ENCODE measurements at places on chromosomes 6 and 20.

DNA sequence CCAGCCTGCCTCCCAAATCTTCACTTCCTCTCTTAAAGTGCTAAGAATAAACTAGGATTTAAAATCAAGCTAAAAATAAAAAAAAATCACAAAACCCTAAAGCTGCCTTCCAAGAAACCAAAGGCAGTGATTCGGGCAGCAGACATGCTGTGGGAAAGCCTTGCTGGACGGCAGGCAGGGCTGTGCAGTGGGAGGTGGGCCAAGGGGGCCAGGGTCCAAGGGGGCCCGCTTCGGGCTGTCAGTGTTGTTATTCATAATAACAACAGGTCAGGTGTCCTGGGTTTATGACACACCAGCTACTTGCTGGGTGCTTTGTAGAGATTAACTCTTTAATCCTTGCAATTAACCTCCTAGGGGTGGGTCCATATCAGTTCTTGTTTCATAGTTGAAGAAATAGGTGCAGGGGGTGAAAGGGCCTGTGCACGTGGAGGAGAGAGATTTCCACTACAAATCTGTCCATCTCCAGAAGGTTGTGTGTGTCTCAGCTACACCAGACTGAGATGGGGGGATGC lies 40.4 kb downstream of the CD40 start:
- no peak for DNase-seq

DNA sequence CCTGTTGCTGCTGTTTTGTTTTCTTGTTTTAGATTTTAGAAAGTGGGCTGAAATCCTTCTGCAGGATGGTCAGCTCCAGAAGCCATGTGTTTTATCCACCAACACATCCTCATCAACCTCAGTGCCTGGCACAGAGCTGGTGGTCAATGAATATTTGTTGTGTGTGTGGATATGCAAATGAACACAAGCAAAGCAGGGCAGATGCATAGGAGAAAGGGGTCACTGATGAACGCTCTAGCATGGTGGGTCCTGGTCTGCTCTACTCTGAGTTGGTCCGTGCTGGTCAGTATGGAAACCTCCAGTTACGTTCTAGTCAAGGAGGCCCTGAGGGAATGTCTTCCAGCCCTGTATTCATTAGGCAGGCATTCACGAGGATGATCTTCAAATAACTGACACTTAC lies 682.5 kb downstream of the QKI start:
- DNase-seq, result no peak

- no peak for DNase-seq
These were observed 197.7 kb downstream of the BCAS1 start for GRCh38 chr20:53872561-53873229.

- no peak for DNase-seq
These were observed 230.5 kb downstream of the ZMYND8 start for GRCh38 chr20:47125758-47126591.

DNA sequence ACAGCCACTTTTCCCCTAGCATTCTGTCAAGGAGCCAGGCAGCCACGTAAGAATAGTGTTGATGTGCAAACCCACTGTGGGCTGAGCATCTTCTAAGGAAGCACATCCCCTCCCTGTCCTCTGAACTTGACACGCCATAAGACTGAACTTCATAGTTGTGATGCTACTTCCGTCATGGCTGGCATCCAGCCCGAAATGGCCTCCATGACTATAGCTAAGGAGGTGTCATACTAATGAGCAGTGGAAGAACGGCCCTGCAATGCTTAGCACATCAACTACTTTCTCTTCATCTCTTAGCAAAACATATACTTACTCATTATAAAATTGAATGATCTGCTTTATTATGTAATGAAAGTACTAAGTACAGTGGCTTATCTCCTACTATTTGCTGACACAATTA lies 110.2 kb downstream of the GJA10 start:
- DNase-seq, result no peak

DNA sequence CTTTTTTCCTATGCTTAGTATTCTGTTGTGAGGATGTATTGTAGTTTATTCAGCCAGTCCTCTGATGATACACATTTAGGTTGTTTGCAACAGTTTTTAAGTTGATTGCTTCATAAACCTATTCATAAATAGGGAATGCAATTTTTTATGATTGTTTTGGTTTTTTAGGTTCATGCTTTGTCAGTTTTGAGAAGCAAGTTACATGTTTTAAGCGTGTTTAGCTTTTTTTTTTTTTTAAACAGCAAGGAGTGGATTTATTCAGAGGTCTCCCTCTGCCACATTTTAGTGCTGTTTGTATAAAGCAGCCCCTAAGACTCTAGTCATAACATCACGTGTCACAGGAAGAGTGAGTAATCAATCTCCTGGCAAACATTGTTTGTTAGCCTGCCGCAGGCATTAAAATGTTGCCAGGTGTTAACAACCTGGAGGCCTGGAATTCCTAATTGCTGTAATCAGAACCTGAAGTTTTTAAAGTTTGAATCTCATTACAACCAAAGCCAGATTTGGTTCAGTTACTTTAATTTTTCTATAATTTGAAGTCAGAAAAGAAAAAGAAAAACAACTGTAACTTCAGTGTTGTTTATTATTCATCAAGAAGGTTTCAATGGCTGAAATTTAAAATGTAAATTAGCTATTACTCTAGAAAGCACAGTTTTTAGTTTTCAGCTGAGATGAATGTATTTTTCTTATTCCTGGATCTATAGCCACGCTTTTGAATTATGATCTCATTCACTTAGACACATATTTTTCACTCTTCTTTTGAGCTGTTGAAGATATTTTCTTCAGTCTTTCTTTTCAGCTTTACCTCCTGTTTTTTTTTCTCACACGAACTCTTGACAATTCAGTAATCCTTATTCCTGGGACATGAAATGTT lies 59.2 kb downstream of the KCNS1 start:
- peak; percentile 8 for DNase-seq

DNA sequence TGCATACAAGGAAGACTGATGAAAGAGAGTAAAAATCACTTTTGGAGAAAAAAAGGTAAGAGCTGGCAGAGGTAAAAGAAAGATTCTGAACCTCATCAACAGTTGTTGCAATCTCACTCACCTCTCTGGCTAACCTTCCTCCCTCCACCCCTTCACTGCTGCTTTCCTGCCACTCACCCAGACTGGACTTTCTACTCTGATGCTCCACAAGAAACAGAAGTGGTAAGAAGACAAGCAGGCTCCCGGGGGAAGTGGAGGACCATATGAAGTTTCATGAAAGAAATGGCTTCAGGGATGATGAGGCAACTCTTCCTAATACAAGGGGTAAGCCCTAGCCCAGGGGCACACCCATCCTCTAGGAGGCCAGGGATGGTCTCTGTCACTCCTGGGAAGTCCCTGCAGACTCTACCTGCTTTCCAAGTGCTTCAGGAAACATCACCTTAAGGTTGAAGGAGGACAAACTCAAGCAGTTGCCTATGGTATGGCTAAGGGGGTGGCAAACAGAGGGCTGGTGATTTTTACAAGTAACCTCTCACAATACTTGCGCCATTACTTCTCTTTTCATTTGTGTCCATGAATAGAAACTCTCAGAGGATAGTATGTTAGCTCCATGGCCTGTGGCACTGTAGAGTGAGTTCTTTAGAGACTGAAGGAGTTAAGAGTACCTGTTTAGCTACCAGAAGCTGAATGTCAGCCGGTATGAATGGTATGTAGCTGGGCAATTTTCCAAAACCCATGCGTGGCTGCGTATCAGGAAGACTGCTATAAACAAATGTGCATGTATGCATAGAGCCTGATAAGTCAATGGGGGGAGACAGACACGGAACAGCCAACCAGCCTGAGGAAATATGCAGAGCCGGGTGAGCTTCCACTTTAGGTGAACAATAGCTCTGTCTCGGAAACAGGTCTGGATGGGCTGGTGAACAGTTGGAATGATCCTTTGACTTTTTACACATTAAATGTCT lies 112.0 kb downstream of the BACH2 start:
- no peak for DNase-seq

DNA sequence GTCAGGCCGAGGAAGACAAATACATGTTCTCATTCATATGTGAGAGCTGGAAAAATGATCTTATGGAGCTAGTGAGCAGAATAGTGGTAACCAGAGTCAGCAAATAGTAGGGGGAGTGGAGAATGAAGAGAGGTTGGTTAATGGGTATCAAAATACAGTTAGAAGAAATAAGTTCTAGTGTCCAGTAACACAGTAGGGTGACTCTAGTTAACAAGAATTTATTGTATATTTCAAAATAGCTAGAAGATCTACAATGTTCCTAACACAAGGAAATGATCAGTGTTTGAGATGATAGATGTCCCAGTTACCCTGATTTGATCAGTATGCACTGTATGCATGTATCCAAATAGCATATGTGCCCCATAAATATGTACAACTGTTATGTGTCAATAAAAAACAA lies 128.4 kb downstream of the BCKDHB start:
- DNase-seq, result no peak

DNA sequence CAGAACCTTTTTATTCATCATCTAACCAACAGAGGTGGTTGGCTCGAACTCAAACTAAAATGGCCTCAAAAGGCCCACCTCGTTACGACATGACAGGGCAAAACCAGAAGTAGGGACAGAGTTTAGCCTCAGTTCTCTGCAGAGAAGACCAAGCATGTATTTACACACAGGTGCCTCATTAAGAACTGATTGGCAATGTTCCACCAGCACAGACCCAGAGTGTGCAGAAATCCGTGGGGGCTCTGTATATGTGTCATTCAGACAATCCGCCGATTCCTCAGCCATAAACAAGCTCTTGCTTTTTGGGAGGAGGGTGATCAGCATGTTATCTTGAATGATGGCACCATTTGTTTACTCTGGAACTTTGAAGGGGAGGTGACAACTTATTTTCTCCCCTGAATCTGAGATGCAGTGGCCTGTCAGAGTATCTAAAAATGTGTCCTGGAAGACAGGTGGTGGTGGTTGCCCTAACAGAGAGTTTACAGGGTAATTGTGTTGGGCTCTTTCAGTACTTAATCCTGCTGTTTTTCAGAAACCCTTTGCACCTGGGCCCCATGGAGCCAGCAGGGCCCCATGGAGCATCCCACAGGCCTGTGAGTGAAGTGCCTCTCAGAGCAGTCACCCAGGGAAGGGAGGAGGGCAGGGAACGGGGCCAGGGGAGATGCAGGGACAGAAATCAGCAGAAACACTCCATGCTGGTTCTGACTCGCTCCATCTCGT lies 29.1 kb upstream of the C20orf203 start:
- DNase-seq, result no peak

GRCh38 chr20:51695574-51696303 lies 72.5 kb downstream of the ATP9A start:
- DNase-seq, result no peak

GRCh38 chr6:108253241-108253640 lies 7.6 kb downstream of the SNX3 start:
- DNase-seq, result no peak

- DNase-seq, result no peak
These were observed 97.2 kb downstream of the MAP3K4 start for GRCh38 chr6:161088676-161089328.

- DNase-seq, result no peak
These were observed 34.1 kb upstream of the TBC1D7 start for GRCh38 chr6:13362412-13362811.

DNA sequence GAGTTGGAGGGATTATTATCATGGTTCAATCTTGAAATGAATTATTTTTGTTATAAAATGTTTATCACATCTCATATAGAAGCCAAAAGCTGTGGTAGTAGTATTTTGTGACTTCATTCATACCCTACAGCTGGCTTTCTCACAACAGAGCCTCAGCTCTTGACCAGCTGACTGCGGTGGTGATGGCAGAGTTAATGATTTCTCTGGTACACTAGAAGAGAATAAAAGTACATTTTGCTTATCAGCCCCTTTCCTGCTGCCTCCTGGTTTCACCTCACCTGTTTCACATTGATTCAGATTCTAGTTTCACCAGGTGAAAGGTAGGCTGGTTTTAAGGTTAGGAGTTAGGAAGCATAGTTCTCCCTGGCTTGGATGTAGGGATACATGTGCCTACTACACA lies 55.7 kb downstream of the AFG1L start:
- DNase-seq, result no peak

- DNase-seq, result no peak
These were observed 8.3 kb downstream of the B4GALT5 start for GRCh38 chr20:49705358-49705757.

DNA sequence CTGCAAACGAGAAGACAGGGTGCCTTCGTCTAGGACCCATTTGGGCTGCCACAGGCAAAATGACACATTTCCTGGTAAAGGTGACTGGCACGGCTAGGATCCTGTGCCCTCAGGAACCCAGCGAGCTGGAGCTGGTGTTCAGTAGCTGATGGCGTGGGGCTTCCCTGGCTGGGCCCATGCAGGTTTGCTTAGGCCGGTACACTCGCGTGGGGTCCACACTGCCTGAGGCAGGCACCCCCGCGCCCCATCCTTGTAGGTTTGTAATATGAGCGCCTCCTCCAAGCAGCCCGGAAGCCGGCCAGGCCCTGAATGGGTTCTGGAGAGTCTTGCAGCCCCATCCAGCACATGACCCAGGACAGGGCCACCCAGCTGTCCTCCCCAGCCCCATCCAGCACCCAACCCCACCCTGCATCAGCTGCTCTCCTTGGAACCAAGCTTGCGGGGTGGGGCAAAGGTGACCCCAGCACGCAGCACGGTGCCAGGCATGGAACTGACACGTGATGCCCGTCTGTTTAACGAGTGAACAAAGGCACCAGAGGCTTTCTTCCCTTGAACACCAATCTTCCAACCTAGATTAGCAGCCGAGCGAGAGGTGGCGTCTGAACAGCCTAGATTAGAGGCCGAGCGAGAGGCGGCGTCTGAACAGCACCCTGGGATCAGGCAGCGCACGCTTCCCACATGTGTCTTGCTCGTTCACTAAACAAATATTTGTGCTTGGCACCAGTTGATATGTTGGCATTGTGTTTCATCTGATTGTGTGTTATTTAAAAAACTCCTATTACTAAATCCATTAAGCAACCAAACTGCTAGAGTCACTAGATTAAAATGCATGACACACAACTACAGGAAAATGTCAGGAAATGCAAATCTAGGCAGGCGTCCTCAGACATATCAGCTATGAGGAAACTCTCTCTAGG lies 112.1 kb downstream of the DLL1 start:
- DNase-seq, result no peak

GRCh38 chr6:105994118-105994590 lies 92.0 kb upstream of the PRDM1 start:
- no peak for DNase-seq

DNA sequence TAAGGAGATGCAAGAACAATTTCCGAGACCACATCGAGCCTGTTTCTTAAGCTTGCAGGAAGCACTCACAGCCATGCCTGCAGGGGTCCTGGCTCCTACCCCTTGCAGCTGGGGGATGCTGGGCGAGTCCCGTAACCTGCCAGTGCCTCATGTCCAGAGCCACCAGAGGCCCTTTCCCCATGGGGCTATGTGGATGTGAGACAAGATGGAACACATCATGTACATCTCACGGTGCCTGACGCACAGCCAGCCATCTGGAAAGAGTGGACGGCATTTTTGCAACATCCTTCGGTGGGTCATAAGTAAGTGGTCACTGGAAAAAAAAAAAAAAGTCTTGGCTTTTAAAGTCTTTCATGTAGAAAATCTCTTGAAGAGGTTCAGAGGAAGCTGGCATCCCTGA lies 72.8 kb downstream of the CDH4 start:
- DNase-seq, result no peak

DNA sequence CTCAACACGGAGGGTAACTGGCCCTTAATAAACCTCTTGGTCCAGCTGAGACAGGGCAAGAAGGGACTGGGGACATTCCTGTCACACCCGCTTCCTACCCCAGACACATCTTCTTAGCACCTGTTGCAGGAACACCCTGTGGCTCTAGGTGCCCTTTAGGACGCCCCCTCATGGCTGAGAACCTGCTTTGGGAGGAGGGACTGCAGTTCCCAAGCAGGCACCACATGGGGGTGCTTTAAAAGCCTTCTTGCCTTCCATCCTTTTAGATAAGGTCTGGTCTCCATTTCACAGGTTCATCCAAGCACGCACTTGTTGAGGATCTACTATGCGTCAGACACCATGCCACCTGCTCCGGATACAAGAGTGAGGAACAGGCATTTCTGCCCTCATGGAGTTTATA lies 26.6 kb downstream of the NSFL1C start:
- peak; percentile 37 for DNase-seq

Measured in endothelial cell (in vitro differentiated cells).